RPMI7951 (cell line): ENCODE measurements at places on chromosomes 6 and 20. TPM values are rescaled to one million over a fixed set of nuclear protein-coding genes. Genes with fewer than 3 reads are reported as not detected.

Gene SOX4
- 10.8 and 12.9 TPM in 2 replicates for total RNA-seq

Gene FNDC1
- not detected in 2 replicates for total RNA-seq

GRCh38 chr20:51747182-51747911 is 20.8 kb downstream of the ATP9A start:
- no peak for DNase-seq

- DNase-seq, result no peak
Observed at GRCh38 chr20:59605601-59606364, 1.4 kb downstream of the PHACTR3 start.

DNA sequence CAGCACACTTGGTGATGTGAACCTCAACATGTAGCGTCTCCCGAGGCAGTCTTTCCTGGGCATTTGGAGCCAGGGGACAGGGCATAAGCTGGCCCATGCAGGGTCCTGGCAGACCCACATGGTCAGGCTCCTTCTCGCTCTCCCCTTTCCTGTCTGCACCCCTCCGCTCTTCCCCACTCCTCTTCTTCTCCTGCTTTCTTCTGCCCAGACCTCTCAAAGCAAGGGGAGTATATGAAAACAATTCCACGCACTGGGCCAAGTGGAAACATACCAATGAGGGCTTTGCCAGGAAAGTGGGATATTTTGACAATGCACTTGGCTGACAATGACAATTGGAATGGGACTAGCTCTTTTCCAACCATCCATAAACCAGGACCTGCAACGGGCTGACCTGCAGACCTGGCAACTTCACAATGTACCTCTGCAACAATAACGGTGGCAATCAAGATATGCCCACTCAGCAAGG is 58.9 kb upstream of the TRAF3IP2 start:
- DNase-seq, result no peak

GRCh38 chr6:2790588-2791449 is 25.6 kb downstream of the WRNIP1 start:
- DNase-seq, result peak; percentile 67
